ENCODE measurements at places on chromosomes 1 and 21.
A peak's percentile ranks its signal among the peaks of the same experiment; 100 is the strongest.

GRCh38 chr1:54356680-54357147 is 49.5 kb downstream of the SSBP3 start:
- DNase-seq = no peak

GRCh38 chr1:869499-870244 is 54.1 kb upstream of the SAMD11 start:
- DNase-seq = no peak

DNA sequence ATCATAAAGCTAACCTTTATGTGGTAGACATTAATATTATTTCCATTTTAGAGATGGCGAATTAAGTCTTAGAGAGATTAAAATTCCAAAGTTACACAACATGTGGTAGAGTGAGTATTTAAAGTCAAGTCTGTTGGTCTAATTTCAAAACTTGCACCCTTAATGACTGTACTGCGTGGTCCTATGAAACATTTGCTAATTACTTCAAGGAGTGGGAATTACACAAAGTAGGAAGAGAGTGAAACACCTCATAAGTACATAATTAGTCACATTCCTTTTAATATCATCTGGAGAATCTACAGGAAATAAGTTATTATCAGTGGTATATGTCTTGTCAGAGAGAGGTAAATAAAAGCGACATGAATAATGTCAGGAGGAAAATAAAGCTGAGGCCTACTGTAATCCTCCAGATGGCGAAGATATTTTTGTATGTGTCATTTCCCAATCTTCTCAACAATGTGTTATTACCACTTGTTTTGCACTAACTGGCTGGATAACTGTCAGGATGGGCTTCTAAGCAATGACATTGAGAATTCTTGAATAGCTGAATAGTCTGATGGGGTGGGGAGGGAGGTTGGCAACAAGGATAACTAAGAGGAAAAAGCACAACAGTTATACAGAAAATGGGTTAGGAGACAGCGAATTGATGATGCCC is 95.5 kb downstream of the TNFSF18 start:
- no peak for DNase-seq

DNA sequence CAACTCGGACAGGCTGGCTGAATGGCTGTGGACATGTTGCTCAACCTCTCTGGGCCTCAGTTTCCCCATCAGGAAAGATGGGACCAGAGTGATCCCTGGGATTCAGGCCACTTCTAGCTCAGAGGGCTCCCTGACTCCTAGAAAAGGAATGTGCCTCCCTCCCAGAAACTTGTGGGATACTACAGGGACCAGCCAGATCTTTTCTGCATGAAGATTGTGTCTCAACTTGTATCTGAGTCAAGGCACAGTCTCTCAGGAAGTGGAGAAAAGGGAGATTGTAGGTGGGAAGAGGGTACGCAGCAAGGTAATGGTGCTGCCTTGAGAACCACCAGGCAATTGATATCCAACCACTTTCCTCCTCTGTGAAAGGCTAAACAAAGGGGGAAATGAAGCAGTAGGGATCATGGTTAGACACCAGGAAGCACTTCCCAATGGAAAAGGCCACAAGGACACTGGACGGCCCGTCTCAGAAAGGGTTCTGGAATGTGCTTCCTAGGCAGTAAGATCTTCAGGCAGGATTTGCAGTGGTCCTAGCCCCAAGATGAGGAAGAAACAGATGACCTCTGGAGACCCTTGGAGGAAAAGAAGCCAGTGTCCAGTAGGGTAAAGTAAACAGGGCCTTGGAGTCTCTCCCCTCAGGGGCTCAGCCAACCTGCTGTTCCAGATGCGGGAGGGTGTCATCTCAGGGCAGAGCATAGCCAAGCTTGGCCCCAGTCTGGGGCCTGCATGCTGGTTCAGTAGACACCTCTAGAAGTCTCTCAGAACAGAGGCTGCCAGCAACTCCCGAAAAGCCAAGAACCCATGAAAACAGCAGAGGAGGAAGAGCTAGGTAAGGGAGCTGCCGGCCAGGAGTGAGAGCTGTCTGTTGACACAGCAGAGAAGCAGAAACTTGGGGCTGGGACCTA is 16.8 kb downstream of the IFFO2 start:
- DNase-seq = no peak

DNA sequence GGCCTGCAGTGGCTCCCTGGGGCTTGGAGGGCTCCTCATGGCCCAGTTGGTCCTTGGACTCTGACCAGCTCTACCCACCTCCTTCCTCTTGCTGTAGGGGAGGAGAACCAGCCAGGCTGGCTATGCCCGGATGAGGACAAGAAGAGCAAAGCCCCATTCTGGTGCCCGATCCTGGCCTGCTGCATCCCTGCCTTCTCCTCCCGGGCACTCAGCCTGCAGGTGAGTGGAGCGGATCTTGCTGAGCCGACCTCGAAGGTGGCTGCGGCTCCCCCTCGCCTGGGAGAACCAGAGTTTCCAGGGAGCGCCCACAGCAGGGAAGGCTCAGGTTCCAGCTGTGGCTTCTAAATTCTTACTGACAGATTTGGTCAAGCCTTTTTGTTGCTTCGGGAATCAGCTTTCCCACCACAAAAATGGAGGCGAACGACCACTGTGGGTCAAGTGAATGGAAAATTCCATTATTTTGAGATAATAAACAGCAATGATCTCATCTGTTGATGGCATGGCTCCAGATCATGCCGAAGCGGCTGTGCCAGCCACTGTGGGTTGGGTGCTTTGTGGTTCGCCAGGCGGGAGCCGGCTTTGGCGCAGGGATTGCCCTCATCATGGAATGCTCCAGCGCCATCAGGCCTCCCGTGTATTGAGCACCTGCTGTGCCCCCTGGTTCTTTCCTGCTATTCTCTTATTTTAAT is 106.5 kb upstream of the ACTL8 start:
- DNase-seq = no peak

- DNase-seq = no peak
These were observed 1.4 kb upstream of the KLHL21 start for GRCh38 chr1:6603915-6604558.

DNA sequence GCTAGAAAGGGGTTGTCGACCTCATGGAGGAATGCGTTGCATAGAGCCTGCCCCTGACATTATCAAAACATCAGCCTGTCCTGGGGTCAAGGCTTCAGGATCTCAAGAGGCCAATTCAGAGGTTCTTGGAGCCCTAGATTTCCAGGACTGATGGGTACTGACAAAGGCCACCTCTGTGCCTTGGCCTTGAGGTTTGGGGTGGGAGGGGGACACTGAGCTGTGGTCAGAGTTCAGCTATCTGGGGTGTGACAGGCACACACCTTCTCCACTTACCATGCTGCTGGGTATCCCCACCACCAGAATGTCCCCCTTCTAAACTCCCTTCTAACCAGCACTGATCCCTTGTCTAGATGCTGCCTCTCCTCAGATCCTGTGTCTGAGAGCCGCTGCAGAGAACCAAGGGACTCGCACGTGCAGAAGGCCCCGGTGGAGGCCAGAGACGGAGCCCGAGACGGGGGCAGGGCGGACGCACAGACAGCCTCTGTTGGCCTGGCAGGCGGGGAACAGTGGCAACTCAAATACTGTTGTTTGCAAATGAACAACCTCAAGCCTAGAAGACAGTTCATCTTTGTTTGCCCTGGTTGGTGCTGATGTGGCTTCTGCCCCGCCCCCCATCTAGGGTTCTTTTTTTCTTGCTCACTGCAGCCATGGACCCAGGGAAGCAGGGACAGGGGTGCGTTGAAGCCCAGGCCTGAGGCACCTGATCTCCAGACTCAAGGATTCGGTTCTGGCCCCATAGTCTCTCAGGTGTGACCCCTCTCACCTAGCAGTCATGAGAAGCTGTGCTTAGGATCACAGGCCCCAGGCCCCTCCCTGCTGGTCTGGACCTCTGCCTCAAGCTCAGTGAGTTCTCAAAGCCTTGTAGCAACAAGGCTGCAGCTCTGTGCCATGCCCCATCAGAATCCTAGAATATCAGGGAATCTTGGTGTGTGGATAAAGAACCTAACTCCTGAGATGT is 28.1 kb upstream of the CSF1 start:
- DNase-seq = no peak

GRCh38 chr1:7538849-7539768 is 232.0 kb upstream of the VAMP3 start:
- DNase-seq = no peak

GRCh38 chr21:40717028-40717427 is 129.9 kb downstream of the DSCAM start:
- DNase-seq = no peak

GRCh38 chr1:156892190-156893047 is 1.1 kb upstream of the PEAR1 start:
- DNase-seq = peak; percentile 66

DNA sequence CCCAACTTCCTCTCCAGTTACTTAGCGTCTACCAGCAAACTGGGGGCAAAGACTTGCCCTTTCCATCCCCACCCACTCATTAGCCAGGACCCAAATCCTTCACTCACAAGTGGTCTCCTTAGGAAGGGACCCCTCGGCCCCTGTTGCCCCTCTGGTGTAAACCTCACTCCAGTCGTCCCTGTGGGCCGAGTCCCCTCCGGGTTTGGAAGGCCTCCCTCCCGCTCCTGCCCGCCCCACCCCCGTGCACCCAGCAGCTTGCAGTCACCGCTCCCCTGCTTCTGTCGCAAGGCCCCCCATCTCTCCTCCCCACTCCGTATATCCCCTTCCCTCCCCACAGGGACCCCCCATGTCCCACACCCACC is 1.2 kb downstream of the EFHD2 start:
- DNase-seq = no peak

- DNase-seq = no peak
These were observed 47.3 kb downstream of the FAM78B start for GRCh38 chr1:166119471-166119965.

- peak; percentile 90 for DNase-seq
These were observed 9.8 kb upstream of the MDM4 start for GRCh38 chr1:204506201-204506968.

GRCh38 chr1:58735586-58735985 is 35.7 kb upstream of the MYSM1 start:
- DNase-seq = no peak

- no peak for DNase-seq
These were observed 552.3 kb downstream of the NUF2 start for GRCh38 chr1:163874070-163874469.

GRCh38 chr1:84615790-84616189 is 41.5 kb upstream of the CTBS start:
- no peak for DNase-seq

DNA sequence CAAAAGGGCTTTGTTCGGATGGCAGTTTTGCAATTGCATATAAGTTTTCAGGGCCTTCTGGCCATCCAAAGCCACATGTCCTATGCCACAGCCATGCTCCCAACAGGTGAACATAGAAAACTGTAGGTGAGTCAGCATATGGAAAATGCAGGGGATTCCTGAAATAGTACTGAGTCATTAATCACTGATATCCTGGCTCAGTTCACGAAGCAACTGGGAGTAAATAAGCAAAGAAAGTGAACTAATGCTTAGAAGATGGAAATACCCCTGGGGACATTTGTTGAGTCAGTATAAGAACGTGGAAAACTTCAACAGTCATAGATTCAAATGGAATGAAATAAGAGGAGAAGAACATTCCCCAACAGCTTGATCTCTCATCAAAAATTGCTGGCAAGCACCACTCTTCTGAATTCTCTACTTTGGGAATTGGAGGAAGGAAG is 148.9 kb upstream of the RUNX1 start:
- no peak for DNase-seq

GRCh38 chr1:10031461-10031860 is 1.3 kb upstream of the UBE4B start:
- no peak for DNase-seq

GRCh38 chr1:106968644-106969043 is 87.8 kb upstream of the PRMT6 start:
- no peak for DNase-seq

DNA sequence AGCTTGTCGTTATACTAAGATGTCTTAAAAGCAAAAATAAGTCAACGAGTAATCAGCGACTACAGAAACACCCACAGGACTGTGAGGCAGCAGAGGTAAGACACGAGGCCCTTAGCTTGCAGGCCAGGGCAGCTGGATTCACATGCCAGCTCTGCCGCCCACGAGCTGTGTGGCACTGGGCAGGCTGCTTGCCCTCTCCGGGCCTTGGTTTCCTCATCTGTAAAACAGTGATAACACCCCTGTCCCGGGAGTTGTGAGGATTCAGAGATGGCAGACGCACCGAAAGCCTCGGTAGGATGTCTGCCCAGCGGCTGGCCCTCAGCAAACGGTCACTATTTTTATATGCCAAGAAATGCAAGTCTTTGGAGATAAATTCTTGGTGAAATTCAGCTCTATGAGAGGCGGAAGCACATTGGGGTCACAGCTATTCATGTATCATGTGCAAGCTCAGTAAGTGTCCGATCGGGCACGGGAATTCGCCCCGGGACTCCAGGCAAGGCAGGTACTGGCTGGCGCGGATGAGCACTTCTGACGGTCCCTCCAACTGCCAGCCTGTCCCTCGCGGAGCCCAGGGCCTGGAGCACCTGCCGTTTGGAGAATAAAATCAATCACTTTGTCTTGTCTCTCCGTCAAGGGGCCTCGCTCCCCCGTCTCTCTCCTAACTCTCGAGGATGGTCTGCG is 1.1 kb downstream of the C2CD2 start:
- DNase-seq = no peak

GRCh38 chr1:209756615-209757445 is 977 bp downstream of the TRAF3IP3 start:
- no peak for DNase-seq

DNA sequence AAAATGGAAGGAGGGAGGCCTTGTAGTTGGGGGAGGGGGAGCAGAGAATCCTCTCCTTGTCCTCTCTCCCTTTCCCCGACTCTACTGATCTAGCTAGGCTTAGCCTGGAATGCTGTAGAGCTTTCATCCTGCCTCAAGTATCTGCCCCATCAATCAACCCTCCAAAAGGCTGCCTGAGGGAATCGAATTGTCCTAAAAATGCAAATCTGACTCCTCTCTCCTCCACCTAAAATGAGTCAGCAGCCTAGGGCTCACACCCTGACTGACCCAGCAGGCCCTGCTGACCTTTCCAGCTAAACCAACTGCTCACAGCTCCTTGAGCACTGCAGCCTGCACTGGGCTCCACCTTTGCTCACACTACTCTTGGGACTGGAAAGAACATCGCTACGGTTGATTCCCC is 2.8 kb downstream of the HPDL start:
- no peak for DNase-seq

GRCh38 chr1:178951600-178951999 is 74.1 kb upstream of the FAM20B start:
- DNase-seq = no peak

DNA sequence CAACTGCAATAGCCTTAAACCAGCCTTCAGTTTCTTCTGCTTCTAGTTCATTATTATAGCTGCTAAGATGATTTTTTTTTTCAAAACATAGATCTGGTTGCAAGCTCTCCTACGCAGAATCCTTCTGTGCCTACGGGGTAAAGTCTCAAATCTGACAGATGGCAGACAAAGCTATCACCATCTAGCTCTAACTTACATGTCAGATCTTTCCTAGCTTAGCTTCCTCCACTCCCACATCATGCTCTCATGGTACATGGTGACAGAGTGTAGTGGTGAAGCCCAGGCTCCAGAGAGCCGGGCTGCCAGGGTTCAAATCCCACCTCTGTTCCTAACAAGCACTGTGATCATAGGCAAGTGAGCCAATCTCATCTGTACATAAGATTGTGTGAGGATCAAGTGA is 24.2 kb upstream of the GUCA2B start:
- no peak for DNase-seq

GRCh38 chr1:11598461-11598860 is 55.8 kb downstream of the FBXO2 start:
- DNase-seq = no peak
